ENCODE measurements at places on chromosomes 2 and 18.

- no peaks in the 10 kb centered on the region for H3K36me3 ChIP-seq
- peak overlapping the region; percentile 16 for H3K4me3 ChIP-seq
- DNase-seq: peak; percentile 96
- H3K27me3 ChIP-seq: no peaks in the 10 kb centered on the region
Measured at GRCh38 chr2:199979832-199980628, 24.6 kb downstream of the MAIP1 start.

GRCh38 chr18:13725566-13726231, 659 bp downstream of the FAM210A start:
- peaks cover 2% of the 10 kb centered on the region for H3K36me3 ChIP-seq
- H3K4me3 ChIP-seq: peak overlapping the region; percentile 83
- no peak for DNase-seq
- H3K4me1 ChIP-seq: no peaks in the 10 kb centered on the region

GRCh38 chr2:188251034-188251433, 40.6 kb upstream of the GULP1 start:
- H3K36me3 ChIP-seq: no peaks in the 10 kb centered on the region
- no peaks in the 10 kb centered on the region for H3K4me1 ChIP-seq
- DNase-seq: no peak
- H3K27me3 ChIP-seq: no peaks in the 10 kb centered on the region

DNA sequence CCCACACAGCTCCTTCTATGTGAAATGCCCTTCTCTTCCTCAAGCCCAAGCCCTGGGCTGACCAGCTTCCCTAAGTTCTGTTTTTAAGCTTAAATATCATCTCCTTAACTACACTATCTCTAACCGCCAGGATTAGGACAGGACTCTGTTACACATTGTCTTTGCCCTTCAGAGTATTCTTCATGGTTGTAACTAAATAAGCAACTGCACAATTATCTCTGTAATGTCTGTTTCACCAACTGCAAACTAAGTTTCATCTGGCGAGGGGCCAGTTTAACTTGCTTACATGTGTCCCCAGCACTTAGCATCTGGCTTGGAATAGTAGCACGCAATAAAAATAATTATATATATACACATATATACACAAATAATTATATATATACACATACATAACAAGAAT, 1.1 kb upstream of the ERMN start:
- no peak overlapping the region for H3K4me3 ChIP-seq
- DNase-seq: no peak
- no peaks in the 10 kb centered on the region for H3K27me3 ChIP-seq
- no peaks in the 10 kb centered on the region for H3K4me1 ChIP-seq

DNA sequence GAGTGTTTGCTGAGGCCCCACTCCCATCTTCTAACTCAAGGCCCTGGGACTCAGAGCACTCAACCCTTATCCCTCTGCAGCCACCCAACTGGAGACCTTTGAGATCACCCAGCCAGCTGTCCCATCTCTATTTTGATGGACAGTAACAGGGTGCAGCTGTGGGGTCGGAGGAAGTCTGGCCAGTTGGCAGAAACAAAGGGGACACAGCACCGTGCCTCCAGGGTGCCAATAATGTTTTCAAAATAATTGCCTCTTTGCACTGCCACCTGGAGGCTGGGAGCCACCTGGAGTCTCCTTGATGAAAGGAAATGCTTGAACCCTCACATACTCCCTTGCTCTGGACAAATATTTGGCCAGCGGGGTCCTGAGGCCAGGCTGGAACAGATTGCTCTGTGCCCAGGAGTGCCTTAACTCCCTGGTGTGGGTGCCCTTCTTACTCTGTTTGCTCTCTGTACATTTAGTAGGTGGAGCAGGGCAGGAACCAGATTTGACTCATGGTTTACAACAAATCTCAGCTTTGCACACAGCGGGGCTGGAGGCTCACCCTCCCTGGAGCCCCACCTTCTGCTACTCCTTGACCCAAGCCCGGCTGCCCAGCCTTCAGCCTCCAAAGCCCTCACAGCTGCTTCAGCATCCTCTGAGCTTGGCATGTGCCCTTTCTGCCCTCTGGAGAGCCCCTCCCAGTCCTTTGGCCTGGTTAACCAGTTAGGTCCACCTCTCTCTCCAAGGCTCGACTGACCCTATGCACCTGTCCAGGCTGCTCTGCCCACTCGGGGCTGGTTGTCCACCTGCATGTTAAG, 17.2 kb downstream of the MAL start:
- DNase-seq: no peak
- H3K27me3 ChIP-seq: no peaks in the 10 kb centered on the region
- H3K4me1 ChIP-seq: peaks cover 25% of the 10 kb centered on the region
- H3K4me3 ChIP-seq: no peak overlapping the region
- no peak overlapping the region for H3K27ac ChIP-seq

DNA sequence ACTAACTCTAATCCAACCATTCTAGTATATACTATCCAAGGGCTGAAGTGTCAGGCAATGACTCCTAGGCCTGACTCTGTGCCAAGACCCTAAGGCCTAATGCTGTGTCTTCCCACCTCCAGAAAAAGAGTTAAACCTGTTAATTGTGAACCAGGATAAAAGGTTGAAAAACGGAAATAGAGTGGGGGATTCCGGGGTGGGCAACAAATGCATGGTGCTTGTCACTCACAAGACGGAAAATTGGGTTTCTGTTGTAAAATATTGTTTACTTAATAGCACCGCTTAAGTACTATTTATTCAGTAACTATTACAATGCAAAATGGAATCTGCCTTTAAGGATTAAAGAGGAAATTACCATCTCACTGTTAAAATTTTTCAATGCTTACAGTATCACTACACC, 3.2 kb downstream of the STK17B start:
- no peak overlapping the region for H3K4me3 ChIP-seq
- DNase-seq: no peak
- H3K27me3 ChIP-seq: peaks cover 4% of the 10 kb centered on the region

DNA sequence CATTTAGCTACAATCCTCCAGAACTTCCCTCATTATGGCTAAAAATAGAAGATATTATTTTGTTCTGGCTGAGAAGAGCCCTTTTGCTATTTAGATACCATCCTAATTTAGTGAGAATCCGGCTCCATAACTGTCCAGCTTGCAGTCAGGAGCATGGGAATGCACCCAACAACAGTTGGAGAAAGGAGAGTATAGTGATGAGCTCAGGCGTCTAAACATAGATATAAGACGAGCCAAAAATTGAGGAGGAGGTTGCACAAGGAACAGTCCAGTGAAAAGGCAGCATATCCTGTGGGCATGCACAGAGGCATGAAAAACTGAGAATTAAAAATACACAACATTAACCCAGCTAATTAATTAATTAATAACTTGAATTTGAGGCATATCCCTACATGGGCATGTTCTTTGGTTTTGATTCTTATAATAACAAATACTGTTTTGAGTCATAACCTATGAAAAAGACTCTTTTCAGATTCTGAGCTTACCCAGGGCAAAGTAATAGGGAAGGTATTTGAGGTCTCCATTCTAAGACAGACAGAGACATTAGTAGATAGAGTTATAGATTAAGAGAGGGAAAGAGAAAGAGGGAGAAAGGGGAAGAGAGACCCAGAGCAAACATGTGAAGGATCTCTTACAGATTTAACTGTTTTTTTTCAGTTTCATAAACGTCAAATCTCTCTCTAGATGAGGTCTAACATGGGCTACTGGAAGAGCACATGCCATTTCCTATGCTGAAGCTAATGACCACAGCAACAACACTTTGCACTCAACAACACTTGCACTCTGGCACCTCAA, 311.2 kb downstream of the OSR1 start:
- no peaks in the 10 kb centered on the region for H3K4me1 ChIP-seq
- no peaks in the 10 kb centered on the region for H3K36me3 ChIP-seq
- no peaks in the 10 kb centered on the region for H3K27me3 ChIP-seq
- H3K4me3 ChIP-seq: no peak overlapping the region
- DNase-seq: no peak
- no peak overlapping the region for H3K27ac ChIP-seq

DNA sequence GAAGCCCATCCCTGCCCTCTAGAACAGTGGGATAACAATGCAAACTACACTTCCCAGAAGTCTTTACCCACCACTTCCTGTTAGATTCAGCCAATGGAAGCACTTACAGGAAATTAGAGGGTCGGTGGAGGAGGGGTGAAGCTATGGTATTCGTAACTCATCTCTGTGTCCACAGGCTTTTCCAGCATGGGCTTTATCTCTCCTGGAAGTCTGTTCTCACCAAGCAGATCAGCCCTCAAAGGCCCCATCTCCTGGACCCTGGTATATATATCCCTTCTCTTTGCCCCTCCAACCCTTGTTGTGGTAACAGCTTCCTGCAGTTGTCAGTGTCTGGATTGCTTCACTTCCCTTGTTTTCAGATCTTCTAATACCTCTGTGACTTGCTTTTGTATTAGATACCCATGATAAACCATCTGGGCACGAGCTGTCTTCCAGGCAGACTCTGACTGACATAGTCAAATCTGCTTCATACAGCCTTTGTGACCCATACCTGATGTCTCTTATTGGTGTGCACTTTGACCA, 475.0 kb upstream of the POU3F3 start:
- peaks cover 3% of the 10 kb centered on the region for H3K4me1 ChIP-seq
- H3K27ac ChIP-seq: peak overlapping the region; percentile 65
- peak; percentile 74 for DNase-seq
- peak overlapping the region; percentile 38 for H3K4me3 ChIP-seq
- no peaks in the 10 kb centered on the region for H3K36me3 ChIP-seq

- H3K4me1 ChIP-seq: peaks cover 3% of the 10 kb centered on the region
- no peaks in the 10 kb centered on the region for H3K36me3 ChIP-seq
- no peak for DNase-seq
- H3K4me3 ChIP-seq: no peak overlapping the region
- no peak overlapping the region for H3K27ac ChIP-seq
Measured at GRCh38 chr2:173196080-173196479, 120.4 kb downstream of the MAP3K20 start.

DNA sequence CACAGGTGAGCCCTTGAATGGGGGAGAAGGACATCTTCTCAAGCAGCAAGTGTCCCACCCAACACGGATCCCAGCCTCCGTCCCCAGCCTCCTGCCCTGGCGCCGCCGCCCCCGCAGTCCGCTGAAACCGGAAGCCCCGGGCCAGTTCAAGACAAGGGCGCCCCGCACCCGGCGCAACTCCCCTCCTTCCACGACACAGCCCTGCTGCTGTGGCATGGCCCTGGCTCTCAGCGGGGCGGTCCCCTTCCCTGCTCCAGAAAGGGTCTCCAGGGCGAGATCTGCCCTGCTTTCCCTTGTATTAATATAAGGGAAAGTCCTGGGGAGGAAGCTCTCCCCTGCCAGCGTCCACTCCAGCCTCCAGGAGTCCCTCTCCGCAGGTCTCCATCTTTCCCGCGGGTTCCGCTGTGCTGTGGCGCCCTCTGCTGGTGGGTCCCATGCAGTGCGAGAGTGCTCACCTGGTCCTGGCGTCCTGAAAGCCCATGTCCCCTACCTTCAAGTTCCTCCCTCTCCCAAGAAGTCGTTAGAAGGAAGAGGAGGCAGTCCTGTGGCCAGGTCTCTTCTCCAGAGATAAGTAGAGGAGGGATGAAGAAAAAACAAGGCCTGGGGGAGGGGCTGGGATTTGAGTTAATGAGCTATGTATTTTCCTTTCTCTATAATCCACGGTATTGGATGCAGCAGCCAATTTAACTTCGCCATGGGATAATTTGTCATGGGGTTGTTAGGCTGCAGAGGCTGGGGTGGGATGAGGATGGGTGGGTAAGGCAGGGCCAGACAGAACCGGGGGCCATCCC, 176.0 kb downstream of the SMAD2 start:
- DNase-seq: peak; percentile 13
- no peaks in the 10 kb centered on the region for H3K36me3 ChIP-seq
- H3K27ac ChIP-seq: no peak overlapping the region
- peaks cover 5% of the 10 kb centered on the region for H3K27me3 ChIP-seq
- peaks cover 9% of the 10 kb centered on the region for H3K4me1 ChIP-seq

GRCh38 chr2:60882971-60883753, 1.8 kb downstream of the REL start:
- H3K4me3 ChIP-seq: peak overlapping the region; percentile 87
- H3K4me1 ChIP-seq: peaks cover 5% of the 10 kb centered on the region
- no peak for DNase-seq
- no peaks in the 10 kb centered on the region for H3K36me3 ChIP-seq

GRCh38 chr2:9966491-9967022, 15.1 kb downstream of the GRHL1 start:
- no peak overlapping the region for H3K27ac ChIP-seq
- H3K36me3 ChIP-seq: peaks cover 14% of the 10 kb centered on the region
- no peak for DNase-seq
- no peaks in the 10 kb centered on the region for H3K27me3 ChIP-seq

- no peak overlapping the region for H3K4me3 ChIP-seq
- H3K27ac ChIP-seq: no peak overlapping the region
- no peaks in the 10 kb centered on the region for H3K4me1 ChIP-seq
- no peak for DNase-seq
- H3K36me3 ChIP-seq: no peaks in the 10 kb centered on the region
Measured at GRCh38 chr18:57410749-57411148, 24.4 kb upstream of the ONECUT2 start.

- no peaks in the 10 kb centered on the region for H3K4me1 ChIP-seq
- H3K36me3 ChIP-seq: peaks cover 12% of the 10 kb centered on the region
- no peak overlapping the region for H3K27ac ChIP-seq
- no peak for DNase-seq
- H3K4me3 ChIP-seq: no peak overlapping the region
- no peaks in the 10 kb centered on the region for H3K27me3 ChIP-seq
Measured at GRCh38 chr18:8749492-8749891, 44.1 kb downstream of the MTCL1 start.

DNA sequence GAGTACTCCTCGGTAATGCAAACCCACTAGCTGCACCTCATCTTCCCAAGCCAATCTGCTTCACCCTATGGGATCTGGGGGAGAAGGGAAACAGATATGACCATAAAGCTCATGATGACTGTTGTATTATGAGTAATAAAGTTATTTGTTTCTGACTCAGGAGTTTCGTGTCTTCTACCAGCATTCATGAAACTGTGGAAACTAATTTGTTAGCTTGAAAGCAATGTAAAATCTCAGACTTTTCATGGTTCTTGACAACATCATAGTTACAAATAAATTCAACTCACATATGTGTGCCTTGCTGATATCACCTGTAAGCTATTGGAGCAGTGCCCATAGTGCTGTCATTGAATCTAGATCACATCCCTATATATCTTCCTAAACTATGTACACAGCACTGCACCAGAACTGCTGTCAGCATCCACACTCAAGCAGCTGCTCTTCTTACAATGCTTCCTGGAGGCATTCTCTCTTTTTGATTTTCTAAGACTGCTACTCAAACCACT, 135.6 kb upstream of the KYNU start:
- no peaks in the 10 kb centered on the region for H3K4me1 ChIP-seq
- no peaks in the 10 kb centered on the region for H3K36me3 ChIP-seq
- no peak overlapping the region for H3K4me3 ChIP-seq
- DNase-seq: no peak

DNA sequence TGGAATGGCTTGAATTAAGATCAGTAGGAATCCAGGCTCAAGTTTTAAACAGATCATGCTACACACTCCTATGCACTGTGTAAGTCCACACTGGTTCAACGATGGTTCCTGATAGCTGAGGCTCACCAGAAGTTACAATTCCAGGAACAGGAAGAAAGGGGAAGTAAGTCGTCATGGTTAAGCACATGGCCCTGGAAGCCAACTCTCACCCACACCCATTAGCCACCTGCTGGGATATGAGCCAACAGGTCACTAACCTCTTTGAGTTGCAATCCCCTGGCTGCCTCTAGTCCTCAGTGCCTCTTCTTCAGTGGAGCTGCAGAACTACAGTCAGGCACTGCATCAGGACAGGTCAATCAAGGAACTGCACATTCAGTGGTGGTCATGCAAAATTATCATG, 133.5 kb downstream of the TMEM182 start:
- H3K4me1 ChIP-seq: peaks cover 2% of the 10 kb centered on the region
- no peak overlapping the region for H3K4me3 ChIP-seq
- DNase-seq: no peak
- no peaks in the 10 kb centered on the region for H3K36me3 ChIP-seq

- no peaks in the 10 kb centered on the region for H3K27me3 ChIP-seq
- peaks cover 10% of the 10 kb centered on the region for H3K4me1 ChIP-seq
- peaks cover 13% of the 10 kb centered on the region for H3K36me3 ChIP-seq
- DNase-seq: no peak
- no peak overlapping the region for H3K27ac ChIP-seq
- no peak overlapping the region for H3K4me3 ChIP-seq
Measured at GRCh38 chr2:238376884-238377391, 49.8 kb upstream of the ASB1 start.
